ENCODE measurements at places on chromosomes 3 and 15.

DNA sequence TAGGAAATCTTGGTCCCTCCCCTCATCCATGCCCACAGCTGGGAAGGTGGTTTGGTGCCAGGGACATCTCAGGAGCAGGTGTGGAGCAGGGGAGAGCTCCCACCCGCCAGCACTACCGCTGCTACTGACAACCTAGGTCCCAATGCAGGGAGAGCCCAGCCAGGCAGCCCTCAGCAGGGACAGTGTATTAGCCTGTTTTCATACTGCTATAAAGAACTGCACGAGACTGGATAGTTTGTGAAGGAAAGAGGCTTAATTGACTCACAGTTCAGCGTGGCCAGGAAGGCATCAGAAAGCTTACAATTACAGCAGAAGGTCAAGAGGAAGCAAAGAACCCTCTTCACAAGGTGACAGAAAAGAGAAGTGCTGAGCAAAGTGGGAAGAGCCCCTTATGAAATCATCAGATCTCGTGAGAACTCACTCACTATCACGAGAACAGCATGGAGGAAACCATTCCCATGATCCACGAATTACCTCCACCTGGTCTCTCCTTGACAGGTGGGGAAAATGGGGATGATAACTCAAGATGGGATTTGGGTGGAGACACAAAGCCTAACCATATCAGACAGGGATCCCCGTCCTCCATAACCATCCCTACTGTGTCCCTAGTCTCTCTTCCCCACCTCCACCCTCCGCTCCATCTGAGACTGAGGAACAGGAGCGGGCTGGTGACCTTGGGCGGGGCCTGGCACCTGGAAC, 218.6 kb downstream of the TBC1D2B start:
- DNase-seq, result no peak

- no peak for DNase-seq
Observed at GRCh38 chr3:14789640-14790285, 29.0 kb upstream of the FGD5 start.

GRCh38 chr3:80190051-80190450, 422.3 kb upstream of the ROBO1 start:
- no peak for DNase-seq

DNA sequence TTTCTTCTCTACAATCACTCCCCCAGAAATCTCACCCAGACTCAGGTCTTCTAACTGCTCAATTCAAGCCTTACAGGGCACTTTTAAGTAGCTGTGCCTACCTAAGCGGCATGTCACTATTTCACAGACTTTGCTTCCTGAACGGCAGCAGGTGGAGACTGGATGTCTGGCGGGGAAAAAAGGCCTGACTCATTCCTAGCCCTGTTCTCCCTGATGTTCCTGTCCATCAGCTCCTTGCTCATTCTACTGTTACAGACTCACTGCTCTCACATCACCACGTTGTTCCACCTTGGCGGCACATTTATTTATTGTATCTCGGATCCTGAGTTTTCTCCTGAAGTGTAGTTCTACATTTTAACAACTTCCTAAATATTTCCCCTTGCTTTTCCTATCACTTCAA, 52.6 kb upstream of the ATP11B start:
- no peak for DNase-seq

DNA sequence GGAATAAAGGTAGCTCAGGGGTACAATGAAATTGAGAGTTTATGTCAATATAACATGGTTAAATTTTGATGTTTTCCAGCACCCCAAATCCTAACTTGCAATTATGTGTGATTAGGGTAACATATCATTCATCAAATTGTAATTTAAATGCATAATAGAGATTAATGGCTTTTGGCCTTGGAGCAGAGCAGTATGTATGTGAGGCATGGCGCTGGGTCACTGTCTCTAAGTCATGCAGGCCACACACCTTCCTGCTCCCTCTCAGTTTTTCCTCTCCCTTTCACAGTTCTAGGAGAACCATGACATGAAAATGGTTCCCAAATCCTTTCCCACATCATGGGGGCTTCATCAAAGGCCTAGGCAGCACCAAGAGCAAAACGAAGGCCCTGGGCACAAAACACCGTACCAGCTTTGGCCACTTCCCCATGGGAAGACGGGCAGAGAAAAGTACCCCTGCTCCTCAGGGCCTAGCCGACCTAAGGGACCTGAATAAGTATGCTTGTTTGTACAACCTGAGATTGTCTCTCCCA, 3.9 kb upstream of the SRP14 start:
- DNase-seq, result no peak

DNA sequence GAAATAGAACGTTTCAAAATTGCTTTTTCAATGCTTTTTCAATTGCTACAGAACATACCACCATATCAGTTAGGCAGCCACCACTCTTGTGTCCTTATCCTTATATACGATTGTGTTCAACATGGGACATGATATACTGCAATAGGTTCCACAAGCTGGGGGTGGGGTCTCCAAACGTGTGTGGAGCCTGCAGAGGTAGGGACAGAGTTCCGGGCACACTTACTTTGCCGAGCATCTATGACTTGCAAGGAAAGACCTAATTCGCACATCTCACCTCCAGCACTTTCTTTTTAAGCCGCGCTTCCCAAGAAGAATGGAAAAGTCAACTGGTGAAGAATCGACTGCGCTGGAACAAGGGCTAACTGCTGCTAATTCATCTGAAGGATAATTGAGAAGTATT, 39.6 kb upstream of the SFMBT1 start:
- DNase-seq, result no peak

- DNase-seq, result no peak
Observed at GRCh38 chr3:89490129-89490528, 382.7 kb downstream of the EPHA3 start.

DNA sequence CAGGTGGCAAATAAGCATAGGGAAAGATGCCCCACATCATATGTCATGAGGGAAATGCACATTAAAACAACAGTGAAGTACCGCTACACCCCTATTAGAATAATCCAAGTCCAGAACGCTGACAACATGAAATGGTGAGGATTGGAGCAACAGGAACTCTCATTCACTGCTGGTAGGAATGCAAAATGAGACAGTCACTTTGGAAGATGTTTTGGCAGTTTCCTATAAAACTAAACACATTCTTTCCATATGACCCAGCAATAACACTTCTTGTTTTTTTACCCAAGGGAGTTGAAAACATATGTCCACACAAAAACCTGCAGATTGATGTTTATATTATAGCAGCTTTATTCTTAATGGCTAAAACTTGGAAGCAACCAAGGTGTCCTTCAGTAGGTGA, 116.4 kb upstream of the TOPAZ1 start:
- DNase-seq, result no peak

DNA sequence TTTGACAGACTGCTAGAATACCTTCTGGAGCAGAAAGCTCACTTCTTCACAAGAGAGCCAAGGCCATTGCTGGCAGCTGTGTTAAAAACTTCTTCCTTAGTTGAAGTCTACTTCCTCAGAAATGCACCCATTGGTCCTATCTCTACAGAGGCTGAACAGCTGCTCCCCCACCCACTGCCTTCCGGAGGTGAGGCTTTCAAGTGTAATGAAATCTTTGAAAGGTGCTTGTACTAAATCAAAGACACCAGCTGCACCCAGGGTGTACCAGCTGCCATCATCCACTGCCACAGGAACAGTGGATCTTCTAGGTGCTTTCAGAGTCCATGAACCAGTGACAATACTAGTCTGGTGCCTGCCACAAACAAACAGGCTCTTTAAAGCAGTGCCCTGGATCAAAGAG, 26.4 kb upstream of the HERC1 start:
- DNase-seq, result peak; percentile 82

All from CD4-positive, alpha-beta T cell treated with Interleukin-4 for 4 hours (primary cell).